ENCODE measurements at places on chromosomes 1 and 21.

- no peak for DNase-seq
These were observed at the start of gene KAZN for GRCh38 chr1:14598498-14599182. Gene KAZN, plus strand, starts transcription at chr1:14598685.

GRCh38 chr1:26874896-26875295 is 11.9 kb downstream of the SFN start:
- DNase-seq = no peak

- DNase-seq = no peak
These were observed 543 bp upstream of the KCNJ10 start for GRCh38 chr1:160070243-160071163.

DNA sequence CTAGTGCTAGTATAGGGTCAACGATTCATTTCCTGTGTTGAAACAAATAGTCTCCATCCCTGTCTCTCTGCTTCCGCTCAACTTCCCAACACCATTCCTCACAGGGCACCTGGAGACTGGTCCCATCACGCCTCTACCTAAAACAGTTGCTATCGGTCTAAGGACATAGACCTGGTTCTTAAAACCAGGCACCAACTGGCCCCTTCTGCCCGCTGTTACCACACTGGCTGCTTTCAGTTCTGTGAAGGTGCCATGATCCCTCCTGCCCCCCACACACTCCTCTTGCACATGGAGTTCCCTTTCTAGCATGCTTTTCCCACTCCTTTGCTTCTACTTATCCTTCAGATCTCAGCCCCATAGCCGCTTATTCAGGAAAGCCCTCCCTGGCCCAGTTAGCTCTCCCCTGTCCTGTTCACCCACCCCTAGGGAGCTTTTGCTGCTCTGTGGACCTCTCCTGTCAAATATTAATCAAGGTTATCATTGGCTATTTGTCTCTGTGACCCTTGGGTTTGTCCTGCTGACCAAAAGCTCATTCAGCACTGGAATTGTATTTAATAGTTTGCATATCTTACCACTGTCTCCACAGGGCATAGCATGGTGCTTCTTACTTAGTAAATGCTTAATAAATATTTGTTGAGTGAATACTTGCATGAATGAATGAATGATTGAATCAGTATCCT is 11.9 kb upstream of the KPRP start:
- no peak for DNase-seq

- DNase-seq = no peak
These were observed 35.3 kb upstream of the TENT5B start for GRCh38 chr1:27047914-27048313.

- DNase-seq = no peak
These were observed 57.4 kb upstream of the PRRC2C start for GRCh38 chr1:171427852-171428471.

GRCh38 chr1:110734133-110734680 is 59.5 kb upstream of the KCNA3 start:
- peak; percentile 45 for DNase-seq

- no peak for DNase-seq
These were observed 153.3 kb upstream of the SGIP1 start for GRCh38 chr1:66380452-66381212.

DNA sequence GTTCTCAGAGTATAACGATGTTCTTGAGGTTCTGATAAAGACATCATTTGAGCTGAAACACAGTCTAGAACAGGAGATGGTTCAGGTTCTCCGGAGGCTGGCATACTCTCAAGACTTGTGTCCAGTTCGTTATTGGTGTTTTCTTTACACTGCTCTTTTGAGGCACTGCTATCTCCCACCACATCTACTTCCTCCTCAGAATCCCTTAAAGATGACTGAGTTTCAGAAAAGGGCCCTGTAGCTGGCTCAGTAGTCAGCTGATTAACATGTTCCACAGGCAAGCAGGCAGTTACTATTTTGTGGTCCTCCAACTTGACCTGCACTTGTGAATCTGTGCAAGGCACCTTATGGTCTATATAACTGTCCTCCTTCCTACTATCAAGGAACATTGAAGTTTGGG is 50.2 kb downstream of the ZZZ3 start:
- DNase-seq = no peak

GRCh38 chr1:192439373-192440025 is 122.7 kb downstream of the RGS21 start:
- no peak for DNase-seq

- no peak for DNase-seq
These were observed 36.3 kb downstream of the TCP10L start for GRCh38 chr21:32548978-32549377.

- peak; percentile 44 for DNase-seq
These were observed 71.0 kb downstream of the NFASC start for GRCh38 chr1:204941421-204942338.

GRCh38 chr21:45433301-45433700 is 28.3 kb downstream of the COL18A1 start:
- DNase-seq = no peak

DNA sequence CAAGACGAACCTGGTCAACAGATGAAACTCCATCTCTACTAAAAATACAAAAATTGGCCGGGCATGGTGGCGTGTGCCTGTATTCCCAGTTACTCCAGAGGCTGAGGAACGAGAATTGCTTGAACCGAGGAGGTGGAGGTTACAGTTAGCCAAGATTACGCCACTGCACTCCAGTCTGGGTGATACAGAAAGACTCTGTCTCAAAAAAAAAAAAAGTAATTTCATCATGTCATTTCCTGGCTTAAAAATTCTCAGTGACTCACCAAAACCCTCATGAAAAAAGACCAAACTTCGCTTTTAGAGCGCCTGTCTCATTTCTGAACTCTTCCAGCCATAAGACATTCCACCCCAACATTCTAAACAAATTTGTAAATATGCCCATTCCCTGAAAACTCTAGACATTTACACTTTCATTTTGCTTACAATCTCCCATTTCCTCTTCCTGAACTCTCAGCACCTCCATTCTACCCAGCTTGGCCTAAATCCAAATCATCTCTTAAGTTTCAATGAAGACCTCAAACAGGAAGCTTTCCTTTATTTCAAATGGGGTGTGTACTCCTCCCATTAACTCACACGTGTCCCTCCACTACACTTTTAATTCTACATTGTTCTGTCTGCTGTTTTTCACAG is 50.5 kb upstream of the PRRC2C start:
- DNase-seq = no peak

- DNase-seq = no peak
These were observed 877 bp downstream of the IRF2BP2 start for GRCh38 chr1:234608911-234609690.

- no peak for DNase-seq
These were observed 459.7 kb downstream of the KIF26B start for GRCh38 chr1:245614476-245614875.

- DNase-seq = no peak
These were observed 3.7 kb downstream of the KNCN start for GRCh38 chr1:46547481-46548383.

DNA sequence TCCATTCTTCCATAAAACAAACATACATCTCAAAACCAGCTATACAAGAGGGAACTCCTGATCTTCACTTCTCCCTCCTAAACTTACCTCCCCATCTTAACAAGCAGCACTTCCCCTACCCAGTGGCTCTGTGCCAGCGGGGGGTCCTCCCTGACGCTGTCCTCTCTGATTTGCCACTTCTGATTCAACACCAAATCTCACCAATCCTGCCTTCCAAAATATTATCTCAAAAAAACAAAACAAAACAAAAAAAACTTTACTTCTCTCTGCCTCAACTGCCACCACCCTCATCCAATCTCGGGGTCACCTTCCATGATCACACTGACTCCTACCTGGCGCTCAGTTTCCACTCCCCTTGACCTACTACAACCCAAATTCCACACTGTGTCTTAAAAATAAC is 72.8 kb downstream of the SLC45A1 start:
- DNase-seq = no peak

- no peak for DNase-seq
These were observed 191.5 kb downstream of the SIPA1L2 start for GRCh38 chr1:232438476-232438875.

GRCh38 chr1:92701147-92701546 is 83.8 kb downstream of the EVI5 start:
- no peak for DNase-seq

DNA sequence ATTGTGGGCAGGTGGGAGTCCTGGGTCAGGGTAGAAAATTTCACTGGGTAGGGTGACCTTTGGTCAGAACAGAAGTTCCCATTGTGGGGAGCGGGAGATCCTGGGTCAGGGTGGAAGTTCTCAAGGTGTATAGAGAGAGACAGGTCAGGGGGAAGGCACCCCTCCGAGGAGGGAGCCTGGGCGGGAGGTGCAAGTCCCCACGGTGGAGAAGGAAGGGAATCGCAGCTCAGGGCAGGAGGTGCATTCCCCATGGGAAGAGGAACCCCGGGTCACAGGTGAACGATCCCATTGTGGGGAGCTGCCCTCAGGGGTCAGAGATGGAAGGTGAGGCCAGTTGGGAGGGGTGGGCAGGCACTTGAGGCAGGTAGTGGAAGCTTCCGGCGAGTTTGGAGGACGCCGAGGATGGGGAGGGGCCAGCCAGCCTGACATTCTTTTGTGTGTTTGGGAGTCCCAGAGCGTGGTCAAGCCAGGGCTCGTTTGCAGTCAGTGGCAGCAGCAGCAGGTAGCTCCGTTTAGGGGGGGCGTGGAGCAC is 637 bp downstream of the LYPLA2 start:
- DNase-seq = no peak

- no peak for DNase-seq
These were observed 72.3 kb upstream of the PTBP2 start for GRCh38 chr1:96649301-96649700.

GRCh38 chr1:29753244-29753643 is 516.9 kb downstream of the PTPRU start:
- DNase-seq = no peak

- DNase-seq = no peak
These were observed 15.1 kb upstream of the FOXJ3 start for GRCh38 chr1:42350086-42350485.

- DNase-seq = no peak
These were observed 280.3 kb upstream of the GJB5 start for GRCh38 chr1:34474566-34474965.

Measured in NCI-H2081 treated with DMSO at 0.1 percent for 48 hours (cell line).